ENCODE measurements at places on chromosomes 7 and 10.

GRCh38 chr7:7414791-7415603, 120.7 kb downstream of the COL28A1 start:
- no peak for DNase-seq

DNA sequence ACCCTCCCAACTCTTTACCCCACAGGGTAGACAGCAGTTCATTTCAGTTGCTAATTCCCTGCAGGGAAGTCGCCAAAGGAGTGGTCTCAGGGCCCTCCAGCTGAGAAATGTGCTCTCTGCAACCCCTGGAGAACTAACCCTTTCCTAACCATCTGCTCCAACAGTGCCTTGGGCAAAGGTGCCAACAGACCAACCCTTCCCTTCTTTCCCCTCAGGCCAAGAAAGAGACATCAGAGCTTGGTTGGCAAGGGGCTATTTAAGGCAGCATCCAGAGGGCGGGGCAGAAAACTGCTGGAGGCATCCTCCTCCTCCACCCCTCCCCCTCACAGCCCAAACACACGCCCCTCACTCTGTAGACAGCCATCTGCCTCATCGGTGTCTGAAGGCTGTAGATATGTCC, 1.7 kb downstream of the SORBS1 start:
- no peak for DNase-seq

DNA sequence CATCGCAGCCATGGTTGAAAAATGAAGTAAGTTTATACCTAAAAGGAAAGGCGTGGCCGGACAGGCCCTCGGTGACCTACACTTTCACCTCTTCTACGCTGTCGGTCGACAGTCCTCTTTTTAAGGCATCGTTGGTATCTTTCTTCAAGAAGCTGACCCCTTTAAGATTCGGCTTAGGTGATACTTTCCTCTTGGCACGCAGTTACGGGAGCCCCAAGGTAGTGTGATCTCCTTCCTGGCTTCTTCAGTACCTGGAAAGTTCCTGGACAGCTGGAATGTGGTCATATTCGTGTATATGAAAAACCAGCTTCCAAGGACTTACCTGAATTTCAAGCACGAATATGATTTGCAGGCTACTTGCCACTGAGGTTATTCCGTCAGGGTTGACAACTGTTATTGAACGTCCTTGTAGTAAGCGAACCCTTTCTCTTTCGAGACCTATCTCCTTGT, 885 bp upstream of the SYPL1 start:
- no peak for DNase-seq

- no peak for DNase-seq
These were observed 18.1 kb upstream of the OIT3 start for GRCh38 chr10:72875250-72876055.

DNA sequence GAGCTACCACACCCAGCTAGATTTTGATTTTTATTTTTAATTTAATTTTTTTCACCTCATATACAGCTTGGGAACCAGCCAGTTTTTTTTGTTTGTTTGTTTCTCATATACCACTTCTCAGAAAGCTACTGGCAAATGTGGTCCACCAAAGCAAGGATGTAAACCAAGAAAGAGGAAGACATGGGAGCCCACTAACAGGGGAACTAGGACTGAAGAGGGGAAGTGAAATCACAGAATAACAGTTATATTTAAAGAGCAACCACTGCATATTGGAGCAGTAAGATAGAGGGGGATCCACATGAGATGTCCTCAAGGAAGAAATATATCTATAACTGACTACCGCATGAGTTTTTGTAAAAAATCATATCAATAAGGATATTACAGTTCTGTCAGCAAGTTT, 10.5 kb downstream of the CPVL start:
- no peak for DNase-seq

DNA sequence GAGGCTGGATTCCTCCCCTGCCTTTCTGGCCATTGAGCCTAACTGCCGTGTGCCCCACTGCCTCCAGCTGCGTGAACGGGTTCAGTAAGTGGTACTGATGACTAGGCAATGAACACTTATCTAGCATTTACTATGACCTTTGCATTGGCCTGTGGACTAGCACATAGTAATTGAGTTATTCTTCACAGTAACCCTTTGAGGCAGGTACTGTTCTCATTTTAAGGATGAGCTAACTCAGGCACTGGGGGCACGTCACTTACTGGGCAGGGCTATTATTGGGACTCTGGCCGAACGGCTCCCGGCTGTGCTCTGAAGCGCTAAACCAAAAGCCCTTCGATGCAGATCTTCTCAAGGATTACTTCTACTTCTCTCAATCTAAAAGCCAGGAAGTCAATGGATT, 38.3 kb downstream of the WIPF3 start:
- no peak for DNase-seq

DNA sequence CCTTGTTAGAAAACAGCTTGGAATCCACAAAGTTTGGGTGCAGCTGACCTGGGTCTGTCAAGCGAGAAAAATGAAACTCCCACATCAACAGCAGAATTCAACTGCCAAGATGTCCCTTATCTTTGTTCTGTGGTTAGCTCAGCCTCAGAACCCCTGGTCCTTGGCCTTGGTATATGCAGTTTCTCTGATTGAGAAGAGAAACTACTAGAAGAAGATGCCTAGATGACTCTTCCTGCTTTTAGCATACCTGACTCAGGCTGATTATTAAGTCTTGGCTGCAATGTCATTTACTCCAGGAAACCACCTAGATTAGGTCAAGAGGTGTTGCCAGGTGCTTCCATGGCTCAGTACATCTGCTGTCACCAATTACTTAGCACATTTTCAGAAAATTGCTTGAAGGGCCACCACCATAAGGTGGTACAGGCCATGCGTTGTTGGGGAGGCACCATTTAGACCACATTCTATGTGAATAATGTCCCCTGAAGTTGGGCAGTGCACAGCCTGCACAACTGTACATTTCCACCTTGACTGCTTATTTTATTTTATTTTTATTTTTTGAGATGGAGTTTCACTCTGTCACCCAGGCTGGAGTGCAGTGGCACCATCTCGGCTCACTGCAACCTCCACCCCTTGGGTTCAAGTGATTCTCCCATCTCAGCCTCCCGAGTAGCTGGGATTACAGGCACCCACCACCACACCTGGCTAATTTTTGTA, 59.4 kb upstream of the ZNF438 start:
- DNase-seq = no peak

- no peak for DNase-seq
These were observed 60.2 kb downstream of the CALML3 start for GRCh38 chr10:5584895-5585516.
